ENCODE measurements at places on chromosomes 1 and 21. TPM values are rescaled to one million over a fixed set of nuclear protein-coding genes. Genes with fewer than 3 reads are reported as not detected.
A peak's percentile ranks its signal among the peaks of the same experiment; 100 is the strongest.

BGLAP gene
- 0.66 TPM for total RNA-seq

DNA sequence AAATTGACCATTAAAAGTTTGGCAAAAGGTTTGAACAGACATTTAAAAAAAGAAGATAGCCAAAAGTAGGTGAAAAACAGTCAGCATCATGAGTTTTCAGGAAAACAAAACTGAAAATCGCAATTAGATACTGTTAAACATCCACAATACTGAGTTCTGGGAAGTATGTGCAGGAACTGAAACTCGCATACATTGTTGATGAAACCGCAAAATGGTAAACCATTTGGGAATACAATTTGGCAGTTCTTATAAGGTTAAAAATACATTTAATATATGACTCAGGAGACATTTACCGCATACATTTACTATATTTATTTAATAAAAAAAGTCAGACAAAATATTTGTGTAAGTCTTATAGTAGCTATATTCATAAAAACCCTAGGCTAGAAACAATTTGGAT, 393.2 kb downstream of the COL11A1 start:
- DNase-seq = no peak
- H3K36me3 ChIP-seq = no peaks in the 10 kb centered on the region
- H3K27ac ChIP-seq = no peak overlapping the region
- no peaks in the 10 kb centered on the region for H3K4me1 ChIP-seq

DNA sequence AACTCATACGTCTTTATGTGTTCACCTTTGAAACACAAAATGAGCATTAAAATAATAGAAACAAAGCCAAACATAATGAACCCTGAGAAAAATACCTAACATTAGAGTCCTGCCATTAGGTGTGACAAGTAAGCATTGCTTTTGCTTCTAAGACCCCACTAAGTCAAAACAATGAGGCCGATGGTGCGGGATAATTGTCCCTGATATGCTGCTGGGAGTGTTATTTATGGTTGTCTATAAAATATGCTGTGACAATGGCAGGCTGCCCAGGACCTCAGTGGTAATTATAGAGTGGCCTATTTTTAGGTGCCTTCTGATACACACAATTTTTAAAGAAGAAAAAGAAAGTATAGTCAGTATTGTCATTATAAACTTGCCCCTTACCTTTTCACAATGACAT, 1423.1 kb downstream of the AMY1C start:
- no peak overlapping the region for H3K4me3 ChIP-seq
- no peaks in the 10 kb centered on the region for H3K36me3 ChIP-seq
- no peaks in the 10 kb centered on the region for H3K27me3 ChIP-seq
- no peak overlapping the region for H3K27ac ChIP-seq
- H3K4me1 ChIP-seq = no peaks in the 10 kb centered on the region

C1orf94 gene
- 0.70 TPM for total RNA-seq

PRKAA2 gene
- total RNA-seq = 2.4 TPM

- no peaks in the 10 kb centered on the region for H3K27me3 ChIP-seq
- H3K36me3 ChIP-seq = no peaks in the 10 kb centered on the region
- H3K27ac ChIP-seq = no peak overlapping the region
- H3K4me3 ChIP-seq = no peak overlapping the region
Measured at GRCh38 chr1:168091063-168091462, 45.7 kb downstream of the GPR161 start.

- H3K36me3 ChIP-seq = peaks cover 4% of the 10 kb centered on the region
- H3K27me3 ChIP-seq = no peaks in the 10 kb centered on the region
- peaks cover 62% of the 10 kb centered on the region for H3K4me1 ChIP-seq
- H3K4me3 ChIP-seq = peak overlapping the region; percentile 9
- DNase-seq = peak; percentile 58
Measured at GRCh38 chr1:85320371-85321131, 44.1 kb upstream of the BCL10 start.

DNA sequence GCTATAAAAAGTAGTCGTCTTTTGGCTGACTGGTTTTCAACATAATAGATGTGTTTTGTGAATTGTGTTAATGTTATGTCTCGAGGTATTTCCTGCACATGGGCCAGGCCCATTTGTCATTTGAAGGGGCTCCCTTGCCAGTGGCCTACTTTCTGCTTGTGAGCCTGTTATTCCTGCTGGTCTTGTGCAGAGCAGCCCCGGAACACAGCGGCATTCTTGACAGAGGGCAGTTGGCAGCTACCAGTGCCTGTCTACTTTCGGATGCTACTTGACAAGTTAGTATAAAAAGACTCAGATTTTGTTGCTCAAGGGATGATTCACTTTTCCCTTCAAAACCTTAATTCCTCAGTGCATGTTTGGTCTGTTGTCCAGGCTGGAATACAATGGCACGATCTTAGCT, 28.5 kb downstream of the PGM1 start:
- no peak overlapping the region for H3K4me3 ChIP-seq
- no peak overlapping the region for H3K27ac ChIP-seq
- H3K4me1 ChIP-seq = no peaks in the 10 kb centered on the region
- no peaks in the 10 kb centered on the region for H3K27me3 ChIP-seq
- no peaks in the 10 kb centered on the region for H3K36me3 ChIP-seq

- H3K27ac ChIP-seq = no peak overlapping the region
- no peak overlapping the region for H3K4me3 ChIP-seq
- peaks cover 19% of the 10 kb centered on the region for H3K27me3 ChIP-seq
- no peaks in the 10 kb centered on the region for H3K36me3 ChIP-seq
Measured at GRCh38 chr1:9078015-9078751, 8.7 kb upstream of the SLC2A5 start.

OR2W3 gene
- total RNA-seq = 5.9 TPM

GRCh38 chr1:6095511-6096242, 50.0 kb downstream of the KCNAB2 start:
- H3K4me3 ChIP-seq = no peak overlapping the region
- no peak overlapping the region for H3K27ac ChIP-seq
- no peaks in the 10 kb centered on the region for H3K4me1 ChIP-seq
- H3K36me3 ChIP-seq = no peaks in the 10 kb centered on the region
- no peak for DNase-seq

HEYL gene
- total RNA-seq = 1.1 TPM

DCDC2B gene
- not detected for total RNA-seq

GRCh38 chr1:31660871-31661455, 16.3 kb upstream of the PEF1 start:
- no peak overlapping the region for H3K4me3 ChIP-seq
- H3K4me1 ChIP-seq = peaks cover 9% of the 10 kb centered on the region
- no peak overlapping the region for H3K27ac ChIP-seq
- DNase-seq = no peak
- H3K27me3 ChIP-seq = no peaks in the 10 kb centered on the region

IGFN1 gene
- not detected for total RNA-seq

DNA sequence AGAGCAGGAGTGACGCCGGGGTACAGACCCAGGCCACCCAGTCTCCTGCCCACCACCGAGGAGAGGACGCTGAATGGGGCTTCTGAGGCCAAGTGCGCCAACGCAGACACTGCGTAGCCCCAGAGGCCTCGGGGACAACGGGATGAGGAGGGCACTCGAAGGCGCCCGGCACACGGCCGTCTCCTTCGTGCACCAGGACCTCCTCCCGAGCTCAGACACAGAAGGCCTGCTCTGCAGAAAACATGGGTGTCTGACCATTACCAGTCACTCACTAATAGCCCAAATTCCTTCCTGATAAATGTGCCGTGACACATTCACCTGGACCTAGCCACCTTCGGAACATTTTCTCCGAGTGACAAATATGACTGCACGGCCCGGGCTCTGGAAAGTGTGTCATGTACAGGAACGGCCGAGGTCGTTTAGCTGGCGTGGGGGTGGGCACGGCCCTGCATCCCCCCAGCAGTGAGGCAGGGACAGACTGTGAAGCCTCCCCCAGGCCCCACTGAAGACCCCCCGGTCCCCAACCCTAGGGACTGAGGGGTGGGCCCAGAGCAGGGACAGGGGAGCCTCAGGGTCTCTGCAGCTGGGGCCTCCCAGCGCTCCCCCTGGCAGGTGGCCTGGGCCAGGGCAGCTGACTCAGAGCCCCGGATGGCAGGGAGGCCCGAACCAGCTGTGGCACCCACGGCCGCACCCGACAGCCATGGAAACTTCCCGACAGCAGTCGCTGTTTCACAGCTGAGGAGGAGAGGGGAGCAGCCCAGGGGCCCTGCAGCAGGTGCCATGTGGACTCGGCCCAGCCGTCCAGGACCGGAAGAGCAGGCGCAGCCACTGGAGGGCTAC, 16.7 kb upstream of the COL6A2 start:
- no peaks in the 10 kb centered on the region for H3K27me3 ChIP-seq
- H3K4me3 ChIP-seq = no peak overlapping the region
- no peaks in the 10 kb centered on the region for H3K36me3 ChIP-seq
- no peak overlapping the region for H3K27ac ChIP-seq
- DNase-seq = no peak

Measured in astrocyte (in vitro differentiated cells and primary cell).